Astrocyte of the hippocampus (primary cell): ENCODE measurements at places on chromosomes 5 and 9.

- no peak for DNase-seq
Observed at GRCh38 chr5:177610131-177610769, 10.3 kb downstream of the B4GALT7 start.

- no peak for DNase-seq
Observed at GRCh38 chr9:89684912-89685636, 80.3 kb downstream of the GADD45G start.

- DNase-seq: peak; percentile 89
Observed at GRCh38 chr5:84885485-84886258, 501.0 kb upstream of the EDIL3 start.

DNA sequence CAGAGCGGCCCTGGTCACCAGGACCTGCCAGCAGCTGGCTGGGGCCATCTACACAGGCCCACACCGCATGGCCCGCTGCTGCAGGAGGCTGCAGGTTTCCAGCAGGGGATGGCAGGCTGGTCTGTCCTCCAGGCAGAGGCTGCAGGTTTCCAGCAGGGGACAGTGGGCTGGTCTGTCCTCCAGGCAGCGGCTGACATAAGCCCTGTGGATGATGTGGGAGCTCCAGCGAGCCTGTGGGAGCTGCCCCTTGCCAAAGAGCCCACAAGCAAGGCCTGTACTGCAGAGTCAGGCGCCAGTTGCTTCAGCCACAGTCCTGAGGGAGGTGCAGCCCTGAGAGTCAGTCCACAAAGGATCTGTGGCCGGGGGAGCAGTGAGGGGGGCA, 18.5 kb downstream of the TPPP start:
- DNase-seq: peak; percentile 20

DNA sequence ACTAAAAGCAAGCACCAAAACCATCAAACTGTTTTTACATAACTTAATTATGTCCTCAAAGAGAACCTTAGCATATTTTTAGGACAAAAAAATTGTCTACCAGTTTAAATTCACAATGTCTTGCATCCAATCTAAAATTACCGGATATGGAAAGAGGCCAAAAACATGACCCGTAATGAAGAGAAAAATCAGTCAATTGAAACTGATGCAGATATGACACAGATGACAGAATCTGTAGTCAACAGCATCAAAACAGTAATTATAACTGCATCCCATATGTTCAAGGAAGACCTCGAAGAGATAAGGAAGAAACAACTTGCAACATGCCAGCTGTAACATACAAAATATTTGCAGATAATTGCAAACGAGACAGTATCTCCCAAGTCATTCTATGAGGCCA, 473.2 kb downstream of the SEMA5A start:
- DNase-seq: no peak

DNA sequence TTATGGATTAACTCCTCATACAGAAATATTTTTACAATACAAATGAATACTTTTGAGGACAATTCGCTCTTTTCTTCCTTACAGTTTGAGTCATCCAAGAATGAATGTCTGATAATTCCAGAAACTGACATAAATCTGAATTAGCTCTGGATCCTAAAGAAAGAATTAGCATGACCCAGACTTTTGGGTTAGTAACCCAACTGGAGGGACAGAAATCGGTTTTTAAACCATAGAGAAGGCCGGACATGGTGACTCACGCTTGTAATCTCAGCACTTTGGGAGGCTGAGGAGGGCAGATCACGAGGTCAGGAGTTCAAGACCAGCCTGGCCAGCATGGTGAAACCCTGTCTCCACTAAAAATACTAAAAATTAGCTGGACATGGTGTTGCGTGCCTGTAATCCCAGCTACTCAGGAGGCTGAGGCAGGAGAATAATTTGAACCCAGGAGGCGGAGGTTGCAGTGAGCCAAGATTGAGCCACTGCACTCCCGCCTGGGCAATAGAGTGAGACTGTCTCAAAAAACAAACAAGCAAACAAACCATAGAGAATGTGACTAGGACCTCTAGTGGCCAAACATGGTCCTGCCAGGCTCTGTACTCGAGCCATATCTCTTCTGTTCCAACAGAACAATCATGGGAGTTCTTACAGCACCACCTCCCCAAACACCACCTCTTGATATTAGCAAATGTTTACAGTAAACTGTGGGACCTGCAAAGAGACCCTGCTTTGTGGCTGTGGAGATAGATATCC, 44.8 kb downstream of the LURAP1L start:
- DNase-seq: no peak

DNA sequence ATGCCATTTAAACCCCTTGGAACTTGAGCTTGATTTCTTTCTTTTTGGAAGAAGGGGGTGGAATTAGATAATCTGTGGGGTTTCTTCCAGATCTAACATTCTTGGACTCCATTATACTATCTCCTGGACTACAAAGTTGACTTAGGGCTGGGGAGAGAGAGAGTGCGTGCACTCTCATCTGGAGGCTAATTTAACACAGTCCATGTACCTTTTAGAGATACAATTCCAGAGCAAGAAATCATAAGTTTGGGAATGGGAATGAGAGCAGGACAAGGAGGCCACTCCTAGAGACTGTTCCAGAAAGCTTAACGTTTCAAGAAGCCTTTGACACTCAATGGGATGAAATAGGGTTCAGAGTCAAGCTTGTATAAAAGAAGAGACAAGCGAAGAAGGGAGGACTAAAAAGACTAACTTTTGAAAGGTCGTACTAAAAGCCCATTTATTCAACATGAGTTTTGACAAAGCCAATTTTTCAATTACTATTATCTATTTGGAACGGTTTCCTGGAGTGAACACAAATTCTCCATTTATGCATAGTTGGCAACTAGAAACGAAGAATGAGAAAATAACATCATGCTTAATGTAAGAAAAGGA, 83.4 kb downstream of the ACTL7B start:
- DNase-seq: no peak

DNA sequence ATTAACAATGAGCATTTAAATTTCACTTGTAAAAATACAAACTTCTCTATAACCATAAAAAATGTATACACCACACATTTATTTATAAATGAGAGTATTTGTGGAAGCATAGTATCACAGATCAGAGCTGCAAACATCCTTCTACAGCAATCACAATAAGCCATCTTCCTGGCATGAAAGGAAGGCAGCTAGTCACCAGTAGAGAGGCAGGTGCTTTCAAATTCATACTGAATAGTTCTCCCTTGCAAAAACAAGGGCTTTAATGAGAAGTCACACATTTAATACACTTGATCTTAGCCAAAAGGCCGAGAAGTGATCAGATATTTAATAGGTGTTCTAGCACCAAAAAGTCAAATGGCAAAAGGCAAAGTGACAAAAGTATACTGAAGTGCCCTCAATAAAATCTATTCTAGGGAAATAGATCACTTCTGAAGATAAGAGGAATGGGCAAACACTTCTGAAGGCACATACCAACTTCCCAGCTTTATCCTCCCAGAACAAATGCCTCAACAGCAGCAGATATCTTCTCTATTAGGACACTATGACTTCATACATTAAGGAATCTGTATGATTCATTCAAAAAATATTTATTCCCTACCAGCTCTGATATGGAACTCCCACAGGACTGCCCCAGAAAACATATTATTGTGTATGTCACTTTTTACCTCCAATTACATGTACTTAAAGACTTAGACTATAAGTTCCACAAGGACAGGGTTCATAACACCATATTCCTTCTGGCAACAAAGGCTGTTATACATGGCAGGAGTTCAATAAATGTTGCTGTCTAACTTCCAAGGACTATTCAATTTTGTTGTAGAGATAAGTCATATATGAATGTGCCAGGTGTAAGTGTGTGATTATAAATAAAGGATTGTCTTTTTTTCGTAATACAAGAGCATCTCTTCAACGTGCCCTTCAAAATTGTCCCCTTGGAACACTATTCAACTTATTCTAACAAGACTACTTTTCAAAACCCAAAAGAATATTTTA, 31.7 kb downstream of the MAPKAP1 start:
- DNase-seq: peak; percentile 77

DNA sequence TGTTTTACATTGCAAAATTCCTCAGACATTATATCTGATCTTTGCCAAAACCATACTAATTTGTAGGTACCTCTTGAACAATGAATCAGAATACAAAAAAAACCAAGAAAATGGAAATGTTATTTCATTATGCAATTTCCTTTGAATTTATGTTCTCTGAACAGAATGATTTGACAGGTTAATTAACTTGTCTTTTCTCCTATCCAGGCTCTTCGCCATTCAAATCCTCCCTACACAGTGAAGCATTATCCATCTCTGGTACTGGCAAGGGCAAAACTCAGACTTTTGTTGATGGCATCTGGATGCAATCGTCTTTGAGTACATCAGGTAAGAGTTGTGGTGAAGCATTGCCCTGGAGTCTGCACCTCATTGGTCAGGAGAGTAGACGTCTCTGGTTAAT, 655.7 kb upstream of the ITGA1 start:
- DNase-seq: no peak

DNA sequence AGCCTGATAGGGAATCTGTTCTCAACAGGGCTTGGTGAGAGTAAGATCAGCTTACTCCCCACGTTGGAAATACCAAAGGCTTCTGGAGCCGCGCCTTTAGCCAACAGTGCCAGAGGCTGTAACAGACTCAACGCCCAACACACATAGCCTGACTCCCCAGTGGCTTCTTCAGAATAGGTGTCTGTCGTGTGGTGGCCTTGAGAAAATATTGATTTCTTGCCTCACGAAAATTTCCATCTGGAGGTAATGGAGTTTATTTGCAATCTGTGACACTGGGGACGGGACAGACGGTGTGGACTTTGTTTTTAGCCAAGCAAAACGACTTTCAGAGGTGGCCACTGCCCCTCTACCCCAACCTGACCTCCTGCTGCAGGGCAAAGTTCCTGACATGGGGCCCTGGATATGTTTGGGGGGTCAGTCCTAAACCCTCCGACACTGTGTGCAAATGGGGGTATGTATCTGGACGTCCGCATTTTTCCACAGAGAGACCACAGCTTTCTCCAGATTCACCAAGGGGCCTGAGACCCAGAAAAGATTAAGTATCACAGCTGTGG, 189.3 kb downstream of the CDK5RAP2 start:
- no peak for DNase-seq

DNA sequence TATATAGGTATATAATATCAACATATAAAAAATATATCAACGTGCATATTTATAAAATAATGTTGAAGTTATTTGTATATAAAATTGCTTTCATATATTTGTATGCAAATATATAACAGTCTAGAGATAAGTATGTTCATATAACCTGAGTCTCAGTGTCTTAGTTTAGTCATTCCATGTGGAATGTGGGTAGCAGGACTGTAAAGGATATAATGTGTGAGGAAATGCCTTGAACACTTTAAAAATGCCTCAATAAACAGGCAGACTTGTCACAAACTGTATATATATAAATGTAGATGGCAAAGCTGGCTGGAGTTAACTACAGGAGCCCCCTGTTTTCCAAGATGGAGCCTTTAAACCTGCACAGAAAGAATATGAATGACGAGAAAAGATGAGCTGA, 48.4 kb downstream of the CCDC125 start:
- no peak for DNase-seq

- no peak for DNase-seq
Observed at GRCh38 chr5:28190011-28190410, 1151.6 kb upstream of the CDH9 start.

GRCh38 chr5:177434437-177434836, 8.0 kb downstream of the GRK6 start:
- DNase-seq: no peak

GRCh38 chr5:170427672-170428236, 38.6 kb upstream of the KCNMB1 start:
- DNase-seq: no peak

- peak; percentile 39 for DNase-seq
Observed at GRCh38 chr5:72503888-72504491, 3.2 kb downstream of the ZNF366 start.

DNA sequence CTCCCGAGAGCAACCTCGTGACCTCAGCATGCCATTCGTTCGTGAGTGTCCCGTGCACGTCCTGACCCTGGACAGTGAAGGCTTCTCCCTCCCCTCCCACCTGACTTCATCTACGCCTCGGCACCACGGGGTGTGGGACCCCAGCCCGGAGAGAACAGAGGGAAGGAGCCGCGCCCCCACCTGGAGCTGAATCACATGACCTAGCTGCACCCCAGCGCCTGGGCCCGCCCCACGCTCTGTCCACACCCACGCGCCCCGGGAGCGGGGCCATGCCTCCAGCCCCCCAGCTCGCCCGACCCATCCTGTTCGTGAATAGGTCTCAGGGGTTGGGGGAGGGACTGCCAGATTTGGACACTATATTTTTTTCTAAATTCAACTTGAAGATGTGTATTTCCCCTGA, 38.3 kb upstream of the FCN2 start:
- no peak for DNase-seq

DNA sequence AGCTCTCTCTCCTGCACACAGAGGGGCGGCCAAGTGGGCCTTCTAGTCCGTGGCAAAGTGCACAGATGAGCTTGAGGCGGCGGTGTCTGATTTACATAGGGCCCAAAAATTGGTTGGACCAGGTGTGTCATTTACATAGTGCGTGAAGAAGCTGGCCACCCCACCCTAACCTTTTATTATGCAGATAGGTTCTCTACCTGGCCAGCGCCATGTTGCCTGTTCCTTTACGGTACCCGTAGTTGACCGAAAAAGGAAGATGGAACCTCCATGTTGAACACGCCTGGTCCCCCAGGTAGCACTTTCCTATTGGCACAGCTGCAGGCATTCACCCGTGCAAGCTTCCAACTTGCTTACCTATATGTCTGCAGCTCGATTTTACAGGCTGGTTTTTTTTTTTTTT, 61.5 kb downstream of the GNA14 start:
- DNase-seq: no peak

DNA sequence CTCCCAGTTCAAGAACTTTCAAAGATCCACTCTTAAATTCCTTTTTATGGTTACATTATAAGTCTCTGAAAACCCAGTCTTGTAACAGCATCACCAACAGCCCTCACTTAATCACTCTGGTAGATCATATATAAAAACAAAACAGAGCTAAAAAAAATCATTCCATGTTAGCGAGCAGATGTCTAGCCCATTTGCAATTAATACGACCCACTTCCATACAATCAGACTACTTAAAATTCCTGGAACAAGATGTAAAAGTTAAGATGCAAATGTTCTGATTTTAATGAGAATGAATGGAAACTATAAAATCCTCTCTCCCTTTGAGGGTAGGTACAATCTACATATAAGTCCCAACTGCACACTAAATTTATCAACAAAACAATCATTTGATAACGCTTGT, 167.0 kb downstream of the MED27 start:
- no peak for DNase-seq

- DNase-seq: no peak
Observed at GRCh38 chr5:81980160-81980559, 8.3 kb downstream of the ATG10 start.

- DNase-seq: no peak
Observed at GRCh38 chr9:127279717-127280285, 15.2 kb downstream of the GARNL3 start.

GRCh38 chr9:92133949-92134604, 18.9 kb upstream of the SPTLC1 start:
- DNase-seq: peak; percentile 90

- no peak for DNase-seq
Observed at GRCh38 chr5:157864067-157864466, 5.1 kb upstream of the CLINT1 start.

DNA sequence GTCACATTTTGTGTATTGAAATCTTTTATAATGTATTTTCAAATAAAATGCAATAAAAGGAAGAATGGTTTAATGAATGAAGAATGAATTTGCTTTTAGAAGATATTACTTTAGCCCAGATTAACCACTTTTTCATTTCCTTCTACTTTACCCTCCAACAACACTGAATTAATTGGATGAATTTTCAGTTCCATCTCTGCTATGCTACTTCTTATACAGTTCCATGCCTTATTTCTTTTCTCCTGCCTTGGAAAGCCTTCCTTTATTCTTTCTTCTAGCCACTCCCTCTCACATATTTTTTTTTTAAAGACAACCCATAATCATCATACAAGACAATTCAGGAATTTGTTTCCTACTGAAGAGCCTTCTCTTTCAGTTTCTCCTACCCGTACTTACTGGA, 296.6 kb upstream of the TNC start:
- DNase-seq: no peak
